ENCODE measurements at places on chromosomes 1 and 21.

GRCh38 chr1:15820478-15820877 lies 13.0 kb upstream of the UQCRHL start:
- DNase-seq = no peak

DNA sequence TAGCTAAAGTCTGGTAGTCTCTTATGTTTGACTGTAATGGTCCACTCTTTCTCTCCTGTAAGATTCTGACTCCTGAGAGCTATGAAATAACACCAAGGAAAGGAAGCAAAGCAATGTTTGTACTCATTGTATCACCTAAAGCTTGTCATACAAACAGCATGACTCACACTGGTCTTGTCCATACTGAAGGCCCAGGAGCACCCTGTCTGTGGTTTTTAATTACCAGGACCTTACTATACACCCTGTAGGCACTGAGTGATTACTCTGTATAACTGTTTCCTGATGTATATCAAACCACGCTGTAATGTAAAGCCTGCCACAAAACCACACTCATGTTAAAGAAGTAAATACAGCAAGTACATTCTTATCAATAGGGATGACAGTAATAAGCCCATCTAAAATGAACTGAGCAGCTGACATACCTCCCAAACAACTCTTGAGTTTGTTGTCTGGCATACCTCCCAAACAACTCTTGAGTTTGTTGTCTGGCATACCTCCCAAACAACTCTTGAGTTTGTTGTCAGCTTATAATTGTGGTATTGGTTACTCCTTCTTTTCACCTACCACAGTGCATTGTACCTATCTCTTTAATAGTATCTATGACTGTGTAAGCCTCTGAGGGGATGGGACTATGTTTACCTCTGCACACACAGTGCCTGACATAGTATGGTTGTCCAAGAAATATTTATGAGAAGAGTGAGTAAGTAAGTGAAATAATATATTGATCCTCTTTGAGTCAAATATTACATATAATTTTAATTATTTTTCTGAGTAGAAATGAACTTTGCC lies 11.6 kb upstream of the TNFSF18 start:
- no peak for DNase-seq

GRCh38 chr1:204072931-204073836 lies at the start of gene SOX13:
SOX13 (plus strand) TSS chr1:204073115; CDS start chr1:204112916, 39,801 bp downstream.
- DNase-seq = peak; percentile 11

DNA sequence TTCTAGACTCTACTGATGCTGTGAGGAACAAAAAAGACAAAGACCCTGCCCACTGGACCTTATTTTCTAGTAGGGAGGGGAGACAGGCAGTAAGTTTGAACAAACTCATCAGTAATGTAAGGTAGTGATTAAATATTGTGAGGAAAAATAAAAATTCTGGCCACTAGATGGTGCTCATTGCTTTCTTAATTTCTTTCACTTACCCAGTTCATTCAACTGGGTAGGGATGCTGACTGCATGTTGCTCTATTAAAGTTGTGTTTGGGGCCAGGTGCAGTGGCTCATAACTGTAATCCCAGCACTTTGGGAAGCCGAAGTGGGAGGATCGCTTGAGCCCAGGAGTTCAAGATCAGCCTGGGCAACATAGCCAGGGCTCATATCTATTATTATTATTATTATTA lies 6.3 kb upstream of the KYAT3 start:
- DNase-seq = no peak

DNA sequence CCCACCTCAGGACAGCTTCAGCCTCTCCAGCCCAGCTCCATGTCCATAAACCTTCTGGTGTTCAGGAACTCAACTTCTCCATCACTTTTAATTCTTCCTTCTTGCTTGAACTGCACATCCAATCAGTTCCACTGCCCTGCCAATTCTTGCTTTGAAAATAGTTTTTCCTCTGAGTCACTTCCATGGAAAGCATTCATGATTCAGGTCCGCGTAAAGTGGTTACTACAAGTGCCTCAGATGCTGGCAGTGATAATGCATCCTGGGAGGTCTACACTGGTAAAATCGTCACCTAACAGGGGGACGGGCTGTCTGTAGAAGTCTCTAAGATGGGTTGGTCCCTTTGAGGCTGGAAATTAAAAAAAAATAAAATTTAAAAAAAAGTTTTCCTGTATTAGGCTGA lies 25.9 kb upstream of the RCAN1 start:
- no peak for DNase-seq

DNA sequence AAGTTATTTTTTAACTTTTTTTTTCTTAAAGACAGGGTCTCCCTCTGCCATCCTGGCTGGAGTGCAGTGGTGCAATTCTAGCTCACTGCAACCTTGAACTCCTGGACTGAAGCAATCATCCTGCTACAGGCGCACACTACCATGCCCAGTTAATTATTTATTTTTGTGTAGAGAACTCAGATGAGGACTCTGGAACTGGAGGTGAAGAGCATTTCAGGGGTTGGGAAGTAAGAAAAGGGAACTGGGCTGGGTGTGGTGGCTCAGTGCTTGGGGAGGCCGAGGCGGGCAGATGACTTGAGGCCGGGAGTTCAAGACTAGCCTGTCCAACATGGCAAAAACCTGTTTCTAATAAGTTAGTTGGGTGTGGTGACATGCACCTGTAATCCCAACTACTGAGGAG lies 28.9 kb downstream of the SLC35F3 start:
- DNase-seq = no peak

DNA sequence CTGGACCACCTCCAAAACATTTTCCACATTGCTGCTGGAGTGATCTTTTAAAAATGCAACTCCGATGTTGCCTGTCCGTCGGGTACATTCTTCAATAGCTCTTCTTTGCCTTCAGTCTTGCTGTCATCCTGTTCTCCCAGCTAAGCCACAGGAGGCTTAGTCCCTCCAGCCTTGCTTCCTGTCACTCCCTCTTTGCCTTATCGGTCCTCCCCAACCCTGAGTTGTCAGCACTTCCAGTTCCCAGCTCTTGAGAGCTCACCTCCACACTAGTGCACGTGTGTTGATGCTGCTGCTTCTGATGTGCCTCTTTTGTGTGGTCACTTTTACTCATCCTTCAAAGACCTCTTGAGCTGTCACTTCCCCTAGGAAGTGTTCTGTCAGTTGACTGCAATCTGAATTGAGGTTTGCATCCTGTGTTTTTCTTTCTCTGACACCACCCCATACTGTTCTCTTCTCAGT lies 15.3 kb downstream of the UCK2 start:
- DNase-seq = peak; percentile 21

- DNase-seq = no peak
Measured at GRCh38 chr1:160149716-160150115, 1.7 kb upstream of the ATP1A4 start.

GRCh38 chr1:24896596-24897262 lies 33.3 kb downstream of the RUNX3 start:
- no peak for DNase-seq

GRCh38 chr1:8629241-8630091 lies 188.0 kb downstream of the RERE start:
- no peak for DNase-seq
